Activated T-cell treated with anti-CD3 and anti-CD28 coated beads, Interleukin-2, amount 50 U/mL, for 4 hours (primary cell): ENCODE measurements at places on chromosomes 1 and 21.

GRCh38 chr1:198254948-198255347 is 98.2 kb downstream of the NEK7 start:
- no peak for DNase-seq

DNA sequence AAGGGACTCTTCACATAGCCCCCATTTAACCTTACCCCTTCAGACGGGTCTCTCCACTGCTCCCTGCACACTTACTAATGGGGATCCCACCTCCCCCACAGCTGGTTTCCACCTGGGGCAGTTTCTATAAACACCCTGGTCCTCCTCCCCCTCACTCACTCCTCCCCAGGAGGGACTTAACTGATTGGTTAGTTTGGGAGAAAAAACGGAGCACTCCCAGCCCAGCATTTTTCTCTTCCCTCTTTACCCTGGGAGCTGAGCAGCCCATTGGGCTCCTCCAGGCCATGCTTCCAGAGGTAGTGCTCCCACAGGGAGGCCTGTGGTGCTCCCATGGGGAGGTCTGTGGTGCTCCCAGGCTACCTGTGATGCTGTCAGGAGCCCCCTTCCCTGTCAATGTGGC is 93.7 kb downstream of the MIS18A start:
- no peak for DNase-seq

GRCh38 chr1:81781749-81782148 is 19.0 kb upstream of the ADGRL2 start:
- DNase-seq: no peak

- no peak for DNase-seq
Measured at GRCh38 chr1:229252228-229252984, 18.5 kb upstream of the RAB4A start.

- no peak for DNase-seq
Measured at GRCh38 chr1:157135646-157136045, 2.5 kb downstream of the ETV3 start.

DNA sequence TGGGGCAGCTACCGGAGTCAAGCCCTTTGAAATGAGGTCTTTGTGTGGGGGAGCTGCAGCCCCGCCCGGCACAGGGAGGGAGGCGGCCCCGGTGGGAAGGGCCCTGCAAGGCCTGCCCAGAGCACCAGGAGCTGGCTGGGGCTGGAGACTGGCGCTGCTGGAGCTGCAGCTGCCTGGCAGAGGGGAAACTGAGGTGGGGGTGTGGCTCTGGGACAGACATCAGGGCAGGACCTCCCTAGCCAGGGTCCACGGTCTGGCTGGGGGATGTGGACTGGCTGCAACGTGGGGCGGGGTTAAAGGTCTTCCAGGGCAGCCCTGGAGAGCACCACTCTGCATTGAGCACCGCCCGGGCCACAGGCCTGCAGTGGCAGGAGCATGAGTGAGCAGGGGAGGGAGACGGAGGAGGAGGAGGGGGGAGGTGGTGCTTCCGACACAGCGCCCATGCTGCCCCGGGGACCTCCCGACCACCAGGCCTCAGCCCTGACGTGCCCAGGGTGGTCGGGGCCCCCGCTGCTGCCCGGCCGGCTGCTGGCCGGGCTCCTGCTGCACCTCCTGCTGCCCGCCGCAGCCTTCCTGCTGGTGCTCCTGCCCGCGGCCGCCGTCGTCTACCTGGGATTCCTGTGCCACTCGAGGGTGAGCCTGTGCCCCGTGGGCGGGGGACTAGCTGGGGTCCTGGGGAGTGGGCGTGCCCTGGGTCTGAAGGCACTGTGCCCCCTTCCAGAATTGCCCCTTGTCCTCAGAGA is 4.8 kb upstream of the ANKRD65 start:
- DNase-seq: no peak

DNA sequence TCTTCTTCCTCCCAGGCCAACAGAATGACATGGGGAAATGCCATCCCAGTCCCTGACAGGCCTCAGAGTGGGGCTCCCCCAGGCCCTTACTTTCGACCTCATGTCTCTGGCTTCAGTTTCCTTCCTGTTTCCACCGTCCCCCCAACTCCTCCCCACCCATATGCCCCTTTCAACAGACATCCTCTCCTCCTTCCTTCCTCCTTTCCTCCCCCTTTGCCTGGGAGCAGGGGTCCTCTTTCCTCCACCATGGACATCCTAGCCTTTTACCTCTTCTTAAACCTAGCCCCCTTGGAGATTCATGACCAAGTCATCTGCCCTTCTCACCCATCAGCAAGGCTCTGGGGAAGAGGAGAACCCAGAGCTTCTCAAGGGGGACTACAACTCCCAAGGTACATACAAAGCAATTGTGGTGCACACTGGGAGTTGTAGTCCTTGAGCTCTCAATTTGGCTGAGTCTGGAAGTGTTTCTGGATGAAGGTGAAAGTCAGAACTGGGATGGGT is 4.0 kb downstream of the ZBTB7B start:
- DNase-seq: no peak

DNA sequence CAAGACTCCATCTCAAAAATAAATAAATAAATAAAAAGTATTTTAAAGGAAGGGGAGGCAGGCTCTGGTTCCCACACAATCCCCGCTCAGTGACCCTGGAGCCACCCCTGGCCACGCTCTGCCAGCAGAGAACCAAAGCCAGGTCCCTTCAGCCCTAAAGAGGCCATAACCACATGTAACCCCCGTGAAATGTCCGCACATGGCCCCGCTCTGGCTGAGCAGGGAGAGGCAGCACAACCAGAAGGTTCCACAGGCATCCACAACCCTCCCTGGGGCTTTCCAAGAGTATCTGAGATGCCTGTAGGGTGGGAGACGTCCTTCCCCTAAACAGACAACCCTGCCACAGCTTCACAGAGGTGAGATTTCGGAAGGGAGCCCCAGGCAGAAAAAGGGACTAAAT is 1.4 kb upstream of the ARF1 start:
- no peak for DNase-seq

GRCh38 chr1:236201786-236202185 is 59.4 kb downstream of the GPR137B start:
- DNase-seq: no peak

DNA sequence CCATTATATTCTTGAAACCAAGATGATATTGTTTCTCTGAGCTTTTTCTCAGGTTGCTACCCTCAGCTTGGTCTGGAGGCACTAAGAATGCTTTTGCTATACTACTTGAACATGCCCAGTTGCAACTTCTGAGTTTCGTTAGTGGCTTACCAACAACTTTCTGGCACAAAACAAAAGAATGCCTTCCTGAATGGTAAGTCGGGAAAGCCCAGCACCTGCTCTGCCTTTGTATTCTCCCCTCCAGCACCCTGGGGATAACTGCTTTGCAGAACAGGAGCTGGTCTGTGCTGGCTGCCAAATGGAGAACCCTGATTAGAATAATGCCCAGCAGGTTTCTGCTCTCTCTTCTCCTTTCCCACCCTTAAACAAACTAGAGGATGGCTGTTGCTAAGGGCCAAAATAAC is 149.3 kb downstream of the TGFB2 start:
- DNase-seq: no peak

DNA sequence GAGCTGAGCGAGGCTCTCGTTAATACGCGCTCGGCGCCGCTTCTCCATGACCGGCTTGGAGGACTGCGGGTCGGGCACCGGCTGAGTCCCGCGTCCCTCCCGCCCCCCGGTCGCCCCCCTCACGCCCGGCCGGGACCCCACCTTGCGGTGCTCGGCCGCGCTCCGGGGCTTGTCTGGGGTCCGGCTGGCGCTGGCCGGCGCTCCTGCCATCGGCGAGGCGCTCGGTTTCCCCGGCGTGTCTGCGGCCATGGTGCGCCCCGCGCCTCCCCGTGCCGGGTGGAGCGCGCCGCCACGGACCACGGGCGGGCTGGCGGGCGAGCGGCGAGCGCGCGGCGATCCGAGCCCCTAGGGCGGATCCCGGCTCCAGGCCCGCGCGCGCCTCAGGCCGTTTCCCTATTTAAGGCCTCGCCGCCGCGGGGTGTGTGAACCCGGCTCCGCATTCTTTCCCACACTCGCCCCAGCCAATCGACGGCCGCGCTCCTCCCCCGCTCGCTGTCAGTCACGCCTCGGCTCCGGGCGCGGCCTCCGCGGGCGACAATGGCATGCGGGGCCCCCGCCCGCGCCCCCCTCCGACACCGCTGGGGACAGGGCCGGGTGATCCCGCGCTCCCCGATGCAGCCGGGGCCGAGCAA is at the start of gene HES4:
Gene HES4 (minus strand): TSS at position 373 of the 632 bp plus-strand sequence. CDS start 124 bp downstream, at position 249.
- peak; percentile 67 for DNase-seq

DNA sequence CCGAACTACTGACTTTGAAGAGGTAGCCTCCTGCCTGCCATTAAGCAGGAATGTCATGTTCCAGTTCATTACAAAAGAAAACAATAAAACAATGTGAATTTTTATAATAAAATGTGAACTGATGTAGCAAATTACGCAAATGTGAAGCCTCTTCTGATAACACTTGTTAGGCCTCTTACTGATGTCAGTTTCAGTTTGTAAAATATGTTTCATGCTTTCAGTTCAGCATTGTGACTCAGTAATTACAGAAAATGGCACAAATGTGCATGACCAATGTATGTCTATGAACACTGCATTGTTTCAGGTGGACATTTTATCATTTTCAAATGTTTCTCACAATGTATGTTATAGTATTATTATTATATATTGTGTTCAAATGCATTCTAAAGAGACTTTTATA is 159.8 kb upstream of the SGIP1 start:
- no peak for DNase-seq

DNA sequence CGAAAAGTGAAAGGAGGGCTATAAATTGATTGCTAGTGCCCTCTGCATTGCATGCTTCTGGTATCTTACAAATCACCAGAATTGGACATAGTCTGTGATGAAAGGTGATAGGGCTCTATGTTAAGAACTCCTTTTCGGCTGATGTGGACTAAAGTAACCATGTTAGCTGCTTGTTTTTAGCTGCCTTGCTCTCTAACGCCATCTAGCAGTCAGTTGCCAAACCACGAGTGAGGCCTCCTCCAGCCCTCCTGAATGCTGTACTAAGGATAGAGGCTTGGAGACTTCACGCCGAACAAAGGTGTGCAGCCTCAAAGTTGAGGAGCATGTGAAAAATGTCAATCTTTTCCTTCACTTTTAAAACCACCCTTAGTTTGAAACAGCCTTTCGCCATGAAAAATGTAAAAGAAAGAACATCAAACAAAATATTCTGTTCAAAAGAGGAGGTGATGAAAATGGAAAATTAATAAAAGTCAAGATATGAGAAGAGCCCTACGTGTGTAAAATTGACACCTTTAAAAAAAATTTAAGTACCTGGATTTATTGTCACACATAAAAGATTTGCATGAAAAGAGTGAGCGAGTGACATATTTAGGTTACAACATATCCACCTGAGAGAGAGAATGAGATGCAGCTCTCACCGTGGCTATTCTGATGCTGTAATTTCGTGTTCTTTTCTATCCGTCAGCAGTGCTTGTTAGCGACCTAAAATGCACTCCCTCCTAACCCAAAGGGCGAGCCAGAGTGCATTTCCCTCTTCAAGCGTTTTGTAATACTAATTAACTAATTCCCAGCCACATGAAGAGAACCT is 8.1 kb downstream of the LRRC53 start:
- no peak for DNase-seq

- DNase-seq: peak; percentile 17
Measured at GRCh38 chr1:175208773-175209492, 16.4 kb upstream of the KIAA0040 start.

GRCh38 chr1:229164348-229164747 is 106.6 kb upstream of the RAB4A start:
- DNase-seq: no peak

DNA sequence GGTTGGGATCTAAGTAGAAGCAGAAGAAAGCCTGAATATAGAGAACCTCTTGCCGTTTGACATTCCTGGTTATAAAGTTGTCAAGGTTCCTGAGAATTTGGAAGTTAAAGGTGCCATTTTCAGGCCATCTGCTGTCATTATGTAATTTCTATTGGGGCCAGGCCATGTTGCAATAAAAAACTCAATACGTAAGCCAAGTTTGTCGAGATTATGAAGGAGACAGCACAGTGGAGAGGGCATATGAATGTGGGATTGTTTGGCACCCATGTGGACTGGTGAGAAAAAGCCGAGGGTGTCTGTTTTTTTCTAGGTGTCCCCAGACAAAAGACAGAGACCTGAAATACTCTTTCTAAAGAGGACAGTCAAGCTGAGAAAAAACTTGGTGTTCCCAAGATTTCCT is 18.8 kb upstream of the HSD3B1 start:
- no peak for DNase-seq

- DNase-seq: no peak
Measured at GRCh38 chr1:77193951-77194350, 25.3 kb downstream of the PIGK start.

- peak; percentile 65 for DNase-seq
Measured at GRCh38 chr1:247407180-247407616, 8.8 kb upstream of the NLRP3 start.

DNA sequence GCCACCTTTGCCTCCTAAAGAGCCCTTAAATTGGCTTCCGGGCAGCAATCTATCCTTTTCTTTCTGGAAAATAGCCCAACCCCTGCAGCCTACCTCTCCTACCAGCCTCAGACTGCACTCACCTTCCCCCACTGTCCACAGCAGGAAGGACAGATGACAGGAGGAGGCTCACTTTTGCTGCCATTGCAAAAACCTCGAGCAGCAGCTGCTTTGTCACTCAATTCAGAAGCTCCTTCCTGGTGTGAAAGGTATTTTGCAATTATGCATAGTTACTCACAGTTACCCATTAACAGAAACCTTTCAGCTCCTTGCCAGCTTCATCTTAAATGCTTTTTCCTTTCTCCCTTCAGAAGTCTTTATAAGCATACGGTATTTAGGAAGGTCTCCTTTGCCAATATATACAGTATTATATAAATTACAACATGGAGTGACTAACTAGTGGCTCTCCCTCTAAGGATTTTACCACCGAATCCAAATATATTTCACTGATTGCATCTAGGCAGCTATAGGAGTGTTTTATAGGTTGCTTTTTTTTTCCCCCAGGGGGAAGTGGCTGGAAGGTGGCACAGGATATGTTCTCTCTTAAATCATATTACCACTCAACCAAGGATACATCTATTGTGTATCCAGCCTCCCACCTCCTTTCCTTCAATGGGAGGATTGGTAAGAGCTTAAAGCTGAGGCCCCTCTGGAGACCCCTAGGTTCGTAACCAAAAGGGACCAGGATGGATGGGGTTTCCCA is 142.1 kb upstream of the IPO9 start:
- DNase-seq: no peak

DNA sequence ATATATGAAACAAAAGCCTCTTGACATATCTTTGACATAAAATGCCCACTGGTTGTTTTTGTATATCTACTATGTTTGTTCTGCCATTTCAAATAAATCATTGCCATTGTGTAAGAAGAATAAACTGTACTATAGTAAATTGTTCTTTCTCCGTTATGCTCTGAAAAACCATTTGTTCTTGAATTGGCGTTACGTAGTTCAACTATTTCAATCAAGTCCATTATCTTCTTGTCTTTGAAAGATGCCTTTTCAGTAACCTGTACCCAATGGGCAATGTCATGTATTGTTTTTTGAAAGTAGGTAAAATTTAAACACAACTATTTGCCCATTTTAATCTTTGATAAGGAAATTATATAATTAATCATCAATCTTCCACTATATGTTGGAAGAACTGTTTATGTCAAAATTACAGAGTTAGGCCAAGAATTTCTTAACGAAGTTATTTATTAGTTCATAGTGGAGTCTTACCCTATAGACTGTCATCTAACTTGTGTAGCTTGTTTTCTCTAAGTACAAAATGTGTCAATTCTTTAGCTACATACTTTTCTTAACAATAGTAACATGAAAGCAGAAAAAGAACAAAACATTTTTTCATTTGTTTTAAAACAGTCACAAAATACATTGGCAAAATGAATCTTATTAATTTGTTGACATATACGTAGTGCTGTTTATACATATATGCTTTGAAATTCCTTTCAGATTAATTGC is 294.8 kb downstream of the PTPRC start:
- DNase-seq: no peak
